ENCODE measurements at places on chromosomes 13 and 19.

- no peak for DNase-seq
These were observed 16.9 kb downstream of the PROSER1 start for GRCh38 chr13:39020853-39021462.

DNA sequence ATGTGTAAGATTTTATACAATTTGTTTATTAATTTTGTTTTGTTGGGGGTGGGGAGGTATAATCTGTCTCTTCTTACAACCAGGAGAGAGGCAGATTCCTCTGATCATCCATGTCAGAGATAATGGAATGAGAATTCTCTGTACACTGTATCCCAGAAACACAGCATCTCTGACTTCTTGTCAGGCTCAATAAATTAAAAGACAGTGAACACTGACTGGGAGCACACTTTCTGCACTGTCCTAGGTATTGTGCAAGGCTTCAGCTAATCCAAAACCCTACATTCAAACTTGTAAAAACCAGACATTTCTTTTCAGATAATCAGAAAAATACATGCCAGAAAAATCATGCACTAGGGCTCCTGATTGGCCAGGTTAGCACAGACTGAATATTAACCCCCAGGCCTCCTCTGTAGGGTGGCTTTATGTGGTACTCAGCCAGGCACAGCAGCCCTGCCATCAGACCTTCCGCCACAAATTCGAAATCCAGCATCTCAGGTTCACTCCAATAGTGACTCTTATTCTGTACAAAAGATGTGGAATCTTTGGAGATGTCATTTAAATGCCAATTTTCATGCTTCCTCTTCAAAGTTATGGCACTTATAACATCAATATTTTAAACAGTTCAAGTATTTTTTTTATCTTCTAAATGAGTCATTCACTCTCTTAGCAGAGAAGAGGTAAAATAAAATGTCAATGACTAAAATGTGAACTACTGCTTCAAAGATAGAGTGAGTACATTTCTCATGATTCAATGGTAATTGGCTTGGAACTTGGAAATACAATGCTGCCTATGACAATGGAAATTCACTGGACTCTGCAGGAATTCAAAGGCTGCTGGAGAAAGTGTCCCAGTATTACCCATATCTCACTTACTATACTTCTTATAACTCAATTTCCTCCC is 211.5 kb downstream of the KLF12 start:
- no peak for DNase-seq

GRCh38 chr19:54560881-54561385 is 12.7 kb upstream of the LILRA2 start:
- no peak for DNase-seq

GRCh38 chr19:51131780-51132680 is 7.3 kb downstream of the SIGLEC9 start:
- DNase-seq: no peak

- peak; percentile 99 for DNase-seq
These were observed 13.3 kb downstream of the FBXO46 start for GRCh38 chr19:45717131-45717982.

- DNase-seq: no peak
These were observed 7.7 kb downstream of the ATP7B start for GRCh38 chr13:52003541-52003940.

- DNase-seq: no peak
These were observed 104.9 kb downstream of the RNF17 start for GRCh38 chr13:24868874-24869273.

GRCh38 chr13:76418404-76418803 is 467.8 kb downstream of the KCTD12 start:
- DNase-seq: no peak

DNA sequence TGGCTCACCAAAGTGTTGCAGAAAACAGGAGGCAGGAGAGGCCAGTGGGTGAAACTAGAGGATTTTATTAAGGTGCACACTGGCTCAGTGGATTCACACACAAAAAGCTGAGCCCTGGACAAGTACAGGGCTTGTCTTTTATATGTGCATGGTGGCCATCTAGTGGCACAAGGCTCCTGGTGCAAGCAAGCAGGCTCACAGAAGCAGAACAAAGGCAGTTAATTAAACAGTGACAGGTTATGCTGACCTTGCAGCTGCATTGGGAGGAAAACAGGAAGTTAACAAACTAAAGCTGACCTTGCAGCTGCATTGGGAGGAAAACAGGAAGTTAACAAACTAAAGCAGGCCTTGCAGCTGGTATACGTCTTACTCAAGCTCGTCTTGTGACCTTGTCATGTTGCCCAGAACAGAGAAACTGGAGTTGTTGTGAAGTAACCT is 65.3 kb upstream of the ZNF681 start:
- DNase-seq: no peak

GRCh38 chr13:71290963-71291841 is 575.8 kb downstream of the DACH1 start:
- DNase-seq: no peak
